ENCODE measurements at places on chromosomes 1 and 21.

DNA sequence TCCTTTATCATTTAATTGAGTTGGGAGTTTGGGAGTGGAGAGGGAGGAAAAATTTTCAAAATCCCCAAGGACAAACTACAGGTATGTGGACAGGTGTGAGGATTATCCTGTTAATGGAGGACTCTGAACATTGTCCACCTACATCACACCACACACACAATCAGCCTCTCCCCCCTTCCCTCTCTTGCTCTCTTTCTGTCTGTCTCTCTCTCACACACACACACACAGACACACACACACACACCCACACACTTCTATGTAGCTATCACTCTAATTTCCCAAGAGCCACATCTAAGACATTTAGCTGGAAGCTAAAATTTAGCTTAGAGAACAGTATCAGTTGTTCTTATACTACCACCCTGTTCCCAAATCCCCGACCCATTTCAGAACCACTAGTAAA lies 1.5 kb downstream of the S100A8 start:
- no peak for DNase-seq

- DNase-seq = no peak
Observed at GRCh38 chr1:44646261-44647110, 27.8 kb downstream of the TMEM53 start.

GRCh38 chr1:96962751-96963211 lies 241.2 kb downstream of the PTBP2 start:
- no peak for DNase-seq

DNA sequence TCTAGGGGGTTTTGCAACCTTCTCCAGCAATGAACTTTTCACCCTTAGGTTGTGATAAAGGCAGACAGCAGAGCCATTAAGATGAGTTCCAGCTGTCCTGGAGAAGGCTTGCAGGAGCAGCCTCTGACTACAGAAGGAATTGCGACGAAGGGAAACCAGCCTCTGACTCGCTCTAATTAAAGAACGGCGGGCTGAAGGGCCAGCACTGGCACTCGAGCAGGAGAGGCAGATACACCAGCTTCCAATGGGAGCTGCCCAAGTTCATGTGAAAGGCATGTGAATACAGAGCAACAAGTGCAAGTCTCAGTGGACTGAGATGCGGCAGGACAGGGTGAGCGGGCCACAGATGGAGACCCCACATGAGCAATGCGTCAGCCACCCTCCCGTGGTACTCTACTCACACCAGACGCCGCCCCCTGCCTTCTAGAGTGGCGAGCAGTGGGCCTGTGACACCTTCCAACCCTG lies 15.7 kb downstream of the RCC2 start:
- DNase-seq = no peak

- DNase-seq = no peak
Observed at GRCh38 chr1:100622037-100622436, 84.1 kb downstream of the GPR88 start.

DNA sequence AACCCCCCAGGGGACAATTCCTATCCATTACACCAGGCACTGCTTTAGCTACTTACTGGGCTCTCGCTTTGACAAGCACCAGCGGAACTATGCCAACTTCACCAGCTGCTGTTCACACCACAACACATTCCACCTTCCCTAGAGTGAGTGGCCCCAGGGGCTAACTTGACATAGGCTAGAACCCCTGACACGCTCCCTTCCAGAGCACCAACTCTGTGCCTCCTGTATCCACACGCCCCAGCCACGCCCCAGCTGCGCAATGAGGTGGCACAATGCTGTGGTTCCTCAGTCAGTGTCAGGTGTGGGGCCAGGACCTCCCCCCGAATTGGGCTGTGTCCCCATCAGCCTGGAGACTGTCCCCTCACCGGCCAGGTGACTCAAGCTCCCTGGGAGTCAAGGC lies 11.7 kb upstream of the FGR start:
- no peak for DNase-seq

GRCh38 chr1:159000625-159001024 lies 9.1 kb upstream of the IFI16 start:
- no peak for DNase-seq

DNA sequence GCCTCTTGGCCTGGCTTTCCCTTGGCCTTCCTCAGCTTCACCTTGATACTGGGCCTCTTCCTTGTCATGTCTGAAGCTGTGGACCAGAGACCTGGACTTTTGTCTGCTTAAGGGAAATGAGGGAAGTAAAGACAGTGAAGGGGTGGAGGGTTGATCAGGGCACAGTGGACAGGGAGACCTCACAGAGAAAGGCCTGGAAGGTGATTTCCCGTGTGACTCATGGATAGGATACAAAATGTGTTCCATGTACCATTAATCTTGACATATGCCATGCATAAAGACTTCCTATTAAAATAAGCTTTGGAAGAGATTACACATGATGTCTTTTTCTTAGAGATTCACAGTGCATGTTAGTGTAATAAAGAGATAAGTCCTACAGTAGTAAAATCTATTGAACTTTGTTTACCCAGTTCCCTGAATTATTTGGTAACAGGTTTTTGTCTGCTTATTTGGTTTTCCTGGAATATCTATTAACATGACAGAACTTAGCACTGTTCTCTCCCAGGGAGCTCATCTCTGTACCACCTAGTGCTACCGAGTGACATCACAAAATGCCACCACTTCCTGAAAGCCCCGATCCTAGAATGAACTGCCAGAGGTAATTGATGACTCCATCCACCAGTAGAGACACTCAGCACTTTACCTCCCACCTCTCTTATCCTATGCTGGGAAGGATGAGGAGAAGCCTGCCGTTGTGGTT lies 22.2 kb downstream of the UBE2T start:
- no peak for DNase-seq

DNA sequence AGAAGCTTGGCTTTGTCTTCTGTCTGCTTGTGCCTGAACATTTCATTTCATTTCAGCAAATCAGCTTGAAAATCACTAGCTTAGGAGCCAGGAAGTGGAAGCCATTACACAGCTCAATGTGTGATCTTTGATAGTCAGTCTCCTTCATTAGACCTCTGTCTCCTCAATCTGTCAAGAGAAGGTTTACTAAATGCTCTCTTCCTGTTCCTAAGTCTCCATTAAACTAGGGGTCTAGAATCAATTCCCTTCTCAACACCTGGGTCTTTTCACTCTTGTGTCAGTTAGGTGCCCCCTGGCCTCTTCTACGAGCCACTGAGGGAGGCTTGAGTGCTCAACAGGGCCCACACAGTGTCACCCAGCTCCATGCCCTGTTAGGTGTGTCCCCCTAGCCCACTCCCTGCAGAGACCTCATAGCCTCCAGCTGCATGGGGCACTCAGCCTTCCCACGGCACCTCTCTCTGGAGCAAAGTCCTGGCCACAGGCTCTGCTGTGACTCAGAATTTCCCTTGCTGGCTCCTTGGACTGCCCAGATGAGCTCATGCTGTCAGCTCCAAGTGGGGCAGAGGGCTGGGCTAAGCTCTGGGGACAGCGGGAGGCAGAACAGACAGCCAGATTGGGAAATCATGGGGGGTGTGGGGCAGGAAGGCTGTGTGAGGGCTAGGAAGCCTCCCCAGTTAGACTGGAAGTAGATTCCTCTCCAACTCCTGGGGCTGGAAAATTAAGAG lies 115.7 kb upstream of the IPO9 start:
- DNase-seq = no peak

DNA sequence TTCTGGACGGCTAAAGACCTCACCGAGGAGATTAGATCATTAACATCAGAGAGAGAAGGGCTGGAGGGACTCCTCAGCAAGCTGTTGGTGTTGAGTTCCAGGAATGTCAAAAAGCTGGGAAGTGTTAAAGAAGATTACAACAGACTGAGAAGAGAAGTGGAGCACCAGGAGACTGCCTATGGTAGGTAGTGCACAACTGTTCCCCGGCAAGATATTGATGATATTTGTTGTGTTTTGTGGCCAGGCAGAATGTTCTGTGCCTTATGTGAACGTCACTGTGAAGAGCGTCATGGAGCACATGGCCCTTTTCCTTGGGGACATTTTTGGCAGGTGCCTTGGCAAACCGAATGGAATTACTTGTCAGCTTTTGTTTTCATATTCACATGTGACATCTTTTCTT lies 191.7 kb downstream of the DISC1 start:
- DNase-seq = no peak

- DNase-seq = no peak
Observed at GRCh38 chr1:232211149-232211548, 418.8 kb downstream of the SIPA1L2 start.

DNA sequence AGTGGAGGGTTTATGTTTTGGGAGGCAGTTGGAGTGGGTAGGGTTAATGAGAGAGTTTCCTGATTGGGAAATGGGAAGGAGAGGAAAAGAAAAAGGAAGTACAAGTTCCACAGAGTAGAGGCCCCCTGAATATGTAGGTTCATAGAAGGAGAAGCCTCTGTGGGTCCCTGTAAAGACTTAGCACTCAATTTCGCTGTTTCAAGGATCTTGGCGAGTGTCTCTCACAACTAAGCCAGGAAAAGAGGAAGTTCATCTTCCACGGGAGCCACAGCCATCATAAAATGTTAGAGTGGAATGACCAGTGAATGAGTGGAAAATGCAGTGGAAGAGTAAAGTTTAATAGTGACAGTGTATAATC lies 17.4 kb upstream of the DPYD start:
- no peak for DNase-seq

- DNase-seq = no peak
Observed at GRCh38 chr1:58727364-58727763, 27.5 kb upstream of the MYSM1 start.

- no peak for DNase-seq
Observed at GRCh38 chr1:206463137-206463536, 7.1 kb upstream of the IKBKE start.

- no peak for DNase-seq
Observed at GRCh38 chr1:165350840-165351239, 5.7 kb downstream of the LMX1A start.

DNA sequence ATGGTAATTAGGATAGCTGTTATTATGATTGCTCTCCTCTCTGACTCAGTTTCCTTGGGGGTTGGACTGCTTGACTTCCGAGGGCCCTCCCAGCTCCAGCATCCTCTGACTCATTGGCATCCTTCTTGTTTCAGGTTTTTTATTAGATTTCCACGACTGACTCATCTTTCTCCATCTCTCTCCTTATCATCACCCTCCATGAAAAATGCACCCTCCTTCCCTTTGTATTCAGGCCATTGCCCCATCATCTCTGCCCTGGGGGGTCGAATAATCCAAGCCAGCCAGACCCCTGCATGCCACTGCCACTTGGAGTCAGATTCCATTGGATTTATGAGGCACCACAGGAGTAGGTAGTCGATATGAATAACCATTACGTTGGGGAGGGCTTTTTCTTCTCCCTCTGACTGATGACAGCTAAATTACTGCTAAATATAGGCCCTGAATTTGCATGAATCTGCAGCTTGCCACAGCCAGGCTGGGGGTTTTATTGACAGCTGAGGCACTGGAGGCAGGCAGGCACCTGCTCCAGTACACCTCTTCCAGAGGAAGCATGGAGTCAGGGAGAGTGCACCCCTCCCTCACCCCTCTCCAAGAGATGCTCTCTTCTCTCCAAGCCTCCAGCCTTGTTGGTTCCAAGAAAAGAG lies 91.7 kb downstream of the C1orf94 start:
- DNase-seq = no peak

DNA sequence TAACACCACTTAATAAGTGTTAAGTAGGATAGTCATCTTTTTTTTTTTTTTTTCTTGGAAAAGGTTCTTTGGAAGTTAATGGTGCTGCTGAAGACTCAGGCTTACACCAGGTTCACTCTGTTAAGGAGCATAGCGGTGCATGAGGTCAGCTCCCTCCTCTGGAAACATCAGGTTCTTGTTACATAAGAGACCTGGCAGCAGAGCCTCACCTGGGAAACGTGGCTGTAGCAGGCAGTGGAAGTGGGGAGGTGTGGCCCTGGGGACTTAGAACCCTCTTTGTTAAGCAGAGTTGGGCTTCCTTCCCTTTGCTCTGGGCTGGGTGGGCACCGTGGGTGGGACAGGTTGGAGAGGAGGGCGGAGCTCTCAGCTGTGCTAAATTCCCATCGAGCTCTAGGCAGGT lies 104.1 kb downstream of the CNIH3 start:
- DNase-seq = no peak

DNA sequence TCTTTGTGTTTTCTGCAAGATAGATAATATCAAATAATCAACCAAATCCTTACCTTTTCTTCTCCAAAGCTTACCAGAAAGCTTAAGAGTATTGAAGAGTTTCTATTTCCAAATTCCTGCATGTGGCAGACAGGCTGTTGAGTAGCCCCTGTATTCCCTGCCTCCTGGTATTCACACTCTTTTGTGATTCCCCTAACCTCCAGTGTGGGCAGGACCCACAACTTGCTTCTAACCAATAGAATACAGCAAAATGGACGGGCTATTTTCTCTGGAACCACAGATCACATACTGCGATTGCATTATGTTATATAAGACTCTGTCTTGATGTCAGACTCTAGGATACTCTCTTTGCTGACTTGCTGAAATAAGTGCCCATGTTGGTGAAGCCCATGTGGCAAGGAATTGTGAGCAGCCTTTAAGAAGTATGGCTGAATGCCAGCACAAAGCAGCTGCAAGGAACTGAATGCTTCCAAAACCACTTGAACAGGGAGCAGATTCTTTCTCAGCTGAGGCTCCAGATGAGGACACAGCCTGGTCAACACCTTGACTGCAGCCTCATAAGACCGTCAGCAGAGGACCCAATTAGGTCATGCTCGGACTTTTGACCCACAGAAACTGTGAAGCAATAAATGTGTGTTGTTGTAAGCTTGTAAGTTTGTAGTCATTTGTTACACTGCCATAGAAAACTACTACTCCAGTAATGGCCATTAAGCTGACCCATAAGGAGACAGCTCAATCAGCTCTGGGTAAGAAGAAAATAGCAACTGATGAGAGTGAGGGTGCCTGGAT lies 47.9 kb upstream of the PLXNA2 start:
- no peak for DNase-seq

GRCh38 chr1:116577759-116578314 lies 7.0 kb upstream of the CD58 start:
- no peak for DNase-seq

DNA sequence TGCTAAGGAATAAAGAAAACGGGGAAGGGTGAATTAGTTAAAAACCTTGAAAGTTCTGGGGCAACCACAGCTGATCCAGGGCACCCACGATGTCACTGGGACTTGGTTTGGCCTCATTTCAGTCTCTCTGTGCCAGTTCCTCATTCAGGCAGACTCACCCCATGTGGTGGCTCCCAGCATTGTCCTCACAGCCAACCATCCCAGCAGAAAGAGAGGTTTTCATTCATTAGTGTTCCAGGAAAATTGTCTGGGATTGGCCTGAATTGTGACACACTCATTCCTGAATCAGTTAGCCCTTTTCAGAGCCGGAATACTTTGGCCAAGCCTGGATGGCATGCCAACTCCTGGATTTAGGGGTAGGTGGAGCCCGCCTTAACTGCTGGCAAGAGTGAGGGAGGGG lies 367.7 kb downstream of the PRDM2 start:
- DNase-seq = no peak

DNA sequence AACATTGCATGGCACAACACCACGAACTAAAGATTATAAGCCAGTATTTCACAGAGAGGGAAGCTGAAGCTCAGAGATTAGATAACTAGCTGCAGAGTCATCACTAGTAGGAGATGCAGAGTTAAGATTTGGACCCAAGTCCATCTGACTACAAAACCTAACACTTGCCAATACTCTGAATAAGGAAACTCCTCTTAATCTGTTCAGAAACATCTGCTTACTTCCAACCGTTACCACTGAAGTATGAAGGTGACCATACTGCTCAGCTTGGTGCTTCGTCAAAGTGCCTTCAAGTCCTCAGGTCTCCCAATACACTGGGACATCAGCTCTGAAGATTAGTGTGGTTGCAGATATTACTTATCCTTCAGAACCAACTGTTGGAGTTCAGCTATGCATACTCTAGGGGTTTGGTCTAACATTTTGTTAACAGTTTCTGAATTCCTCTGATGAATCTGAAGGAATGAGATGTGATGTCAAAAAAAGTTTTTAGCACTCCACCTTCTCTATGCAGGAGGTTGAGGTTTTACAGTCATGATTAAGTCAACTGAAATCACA lies 179.6 kb downstream of the TPR start:
- no peak for DNase-seq
